ENCODE measurements at places on chromosomes 16 and 17. TPM values are rescaled to one million over a fixed set of nuclear protein-coding genes. Genes with fewer than 3 reads are reported as not detected.

GRCh38 chr17:62935523-62935922, 30.5 kb upstream of the TANC2 start:
- DNase-seq: no peak

DNA sequence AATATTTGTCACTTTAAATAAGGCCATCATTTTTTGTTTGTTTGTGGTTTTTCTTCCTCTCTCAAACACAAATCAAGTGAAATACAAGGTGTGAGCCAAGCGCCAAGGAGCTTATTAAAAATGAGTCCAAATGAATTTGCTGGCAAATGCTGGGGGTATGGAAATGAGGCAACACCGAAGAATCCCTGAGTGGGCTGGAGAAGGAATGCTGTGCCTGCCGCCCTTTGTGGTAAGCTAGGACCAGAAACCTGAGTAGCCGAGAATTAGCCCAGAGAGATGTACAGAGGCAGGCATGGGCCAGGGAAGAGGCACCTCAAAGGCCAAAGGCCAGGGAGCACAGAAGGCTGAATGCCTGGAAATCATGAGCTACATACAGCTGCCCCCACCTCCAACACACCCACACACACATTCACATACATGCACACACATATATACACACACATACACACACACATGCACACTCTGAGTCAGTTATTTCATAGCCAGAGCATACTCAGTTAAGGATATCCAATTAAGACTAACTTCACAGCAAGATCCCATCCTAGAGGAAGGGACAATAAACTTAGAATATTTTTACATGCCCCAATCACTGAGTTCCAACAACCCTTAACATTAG, 266.1 kb upstream of the DYNLRB2 start:
- DNase-seq: no peak

MYH13 gene
- total RNA-seq: 3.5 TPM

DNA sequence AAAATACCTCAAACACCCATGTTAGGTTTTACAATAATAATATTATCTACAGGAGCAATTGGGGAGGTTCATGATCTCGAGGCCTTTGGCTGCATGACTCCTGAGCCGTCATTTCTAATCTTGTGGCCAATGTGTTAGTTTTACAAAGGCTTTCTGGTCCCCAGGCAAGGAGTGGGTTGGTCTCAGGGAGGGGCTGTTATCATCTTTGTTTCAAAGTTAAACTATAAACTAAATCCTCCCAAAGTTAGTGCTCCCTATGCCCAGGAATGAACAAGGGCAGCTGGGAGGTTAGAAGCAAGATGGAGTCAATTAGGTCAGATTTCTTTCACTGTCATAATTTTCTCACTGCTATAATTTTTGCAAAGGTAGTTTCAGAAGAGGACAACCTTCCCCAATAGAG, 9.1 kb upstream of the CCL5 start:
- DNase-seq: no peak

- no peak for DNase-seq
Observed at GRCh38 chr16:75931043-75931442, 204.8 kb upstream of the CPHXL start.

IGFALS gene
- total RNA-seq: 2.9 TPM

DNA sequence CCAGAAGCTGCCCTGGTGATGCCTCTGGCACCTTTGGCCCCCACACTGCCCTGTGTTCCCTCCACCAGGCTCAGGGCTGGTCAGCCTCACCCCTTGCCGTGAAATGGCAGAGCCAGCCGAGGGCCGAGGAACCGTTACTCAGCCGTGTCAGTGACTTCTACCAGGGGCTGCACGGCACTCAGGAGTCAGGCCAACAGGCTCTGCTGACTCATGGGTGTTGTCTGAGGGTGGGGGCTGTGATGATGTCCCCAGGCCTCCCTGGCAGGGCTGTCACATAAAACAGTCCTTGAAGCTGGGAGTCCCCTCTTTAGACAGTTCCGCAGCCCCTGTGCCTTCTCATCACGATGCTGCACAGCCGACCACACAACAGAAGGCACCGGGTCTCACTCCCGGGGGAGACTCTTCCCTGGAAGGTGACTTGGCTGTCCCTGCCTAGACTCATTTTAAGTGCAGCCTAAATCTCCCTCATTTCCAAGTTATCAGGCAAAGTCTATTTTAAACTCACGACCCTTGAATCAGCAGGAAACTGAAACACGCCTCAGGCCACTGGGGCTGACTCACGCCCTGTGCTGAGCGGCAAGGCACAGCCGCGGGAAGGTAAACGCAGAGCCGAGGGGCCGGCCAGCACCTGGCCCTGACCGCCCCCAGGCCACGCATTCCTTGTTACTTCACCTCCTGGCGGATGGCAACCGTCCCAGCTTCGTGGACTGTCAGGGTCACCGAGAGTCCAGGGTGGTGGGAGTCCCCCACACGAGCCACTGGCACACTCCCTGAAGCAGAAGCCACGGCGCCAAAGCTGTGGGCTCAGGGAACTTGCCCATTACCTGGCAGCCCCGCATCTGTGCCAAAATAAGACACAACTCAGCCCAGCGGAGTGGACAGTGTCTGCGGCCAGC, 102.6 kb downstream of the ZNF778 start:
- DNase-seq: peak; percentile 51

DNA sequence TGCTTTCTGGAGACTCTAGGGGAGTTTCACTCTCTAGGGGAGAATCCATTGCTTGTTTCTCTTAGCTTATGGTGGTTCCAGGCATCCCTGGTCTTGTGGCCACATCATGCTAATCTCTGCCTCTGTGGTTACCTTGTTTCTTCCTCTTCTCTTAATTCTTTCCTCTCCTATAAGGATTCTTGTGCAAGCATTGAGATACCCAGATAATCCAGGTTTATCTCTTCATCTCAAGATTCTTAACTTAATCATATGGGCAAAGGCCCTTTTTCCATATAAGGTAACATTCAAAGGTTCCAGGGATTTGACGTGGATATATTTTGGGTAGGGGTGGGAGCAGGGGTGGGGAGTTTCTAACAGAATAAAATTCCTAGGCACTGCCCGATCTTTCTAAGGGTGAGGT, 32.6 kb downstream of the FAM20A start:
- no peak for DNase-seq

- DNase-seq: no peak
Observed at GRCh38 chr17:29177541-29177870, 2.7 kb downstream of the MYO18A start.
